ENCODE measurements at places on chromosomes 11 and 22.

GRCh38 chr11:32088117-32088941 lies 2.5 kb upstream of the RCN1 start:
- DNase-seq = peak; percentile 89

DNA sequence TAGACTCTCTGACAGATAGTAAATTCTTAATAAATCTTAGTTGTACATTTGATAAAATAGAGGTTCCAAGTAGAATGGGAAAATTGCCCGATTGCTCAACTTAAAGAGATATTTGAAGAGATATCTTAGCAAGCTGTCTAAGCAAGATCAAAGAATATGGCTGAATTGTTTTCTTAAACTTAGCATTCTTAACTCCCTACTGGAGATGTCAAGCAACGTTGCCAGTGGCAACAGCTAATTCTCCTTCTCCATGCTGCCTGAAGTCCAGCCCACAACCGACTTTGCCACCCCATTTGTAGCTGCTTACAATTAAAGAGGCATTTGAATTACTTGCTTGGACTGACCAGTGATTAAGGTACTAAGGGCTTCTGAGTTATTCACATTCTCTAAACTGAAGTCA lies 94.4 kb downstream of the FAM181B start:
- DNase-seq = no peak

- peak; percentile 89 for DNase-seq
Observed at GRCh38 chr11:35082321-35083180, 56.4 kb upstream of the CD44 start.

- DNase-seq = no peak
Observed at GRCh38 chr22:23230348-23231068, 50.2 kb downstream of the BCR start.

DNA sequence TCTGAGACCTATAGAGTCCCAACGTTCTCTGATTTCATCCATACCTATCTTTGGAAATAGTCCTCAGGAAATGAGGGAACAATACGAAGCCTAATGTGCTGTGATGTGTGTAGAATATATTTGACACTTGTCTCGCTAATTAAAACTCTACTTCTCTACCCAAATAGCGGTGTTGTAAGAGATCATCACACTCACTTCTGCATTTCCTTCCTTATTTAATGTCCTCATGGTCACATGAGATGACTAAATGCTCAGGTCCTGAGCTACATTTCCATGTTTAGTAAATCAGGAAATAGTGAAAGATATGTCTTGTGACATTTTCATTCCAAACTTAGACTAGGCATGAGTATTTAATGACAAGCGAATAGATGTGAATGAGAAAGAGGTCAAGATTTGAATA lies 112.3 kb downstream of the MAML2 start:
- no peak for DNase-seq

DNA sequence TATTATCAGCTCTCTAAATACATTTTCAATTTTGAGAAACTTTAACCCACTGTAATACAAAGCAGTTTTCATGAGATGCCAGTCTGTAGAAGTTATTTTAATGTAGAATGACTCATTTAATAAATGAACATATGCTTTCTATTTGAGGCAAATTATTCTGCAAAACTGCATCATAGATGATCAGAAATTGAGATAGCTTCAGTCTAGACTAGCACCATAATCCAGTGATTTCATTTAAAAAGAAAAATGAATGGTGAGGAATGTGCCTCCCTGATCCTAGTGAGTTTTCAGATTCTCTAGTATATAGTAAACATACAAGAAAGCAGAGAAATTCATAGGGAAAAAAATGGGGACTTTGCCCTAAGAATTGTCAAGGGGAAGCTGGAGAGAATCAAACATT lies 66.1 kb downstream of the OR5AK2 start:
- no peak for DNase-seq

DNA sequence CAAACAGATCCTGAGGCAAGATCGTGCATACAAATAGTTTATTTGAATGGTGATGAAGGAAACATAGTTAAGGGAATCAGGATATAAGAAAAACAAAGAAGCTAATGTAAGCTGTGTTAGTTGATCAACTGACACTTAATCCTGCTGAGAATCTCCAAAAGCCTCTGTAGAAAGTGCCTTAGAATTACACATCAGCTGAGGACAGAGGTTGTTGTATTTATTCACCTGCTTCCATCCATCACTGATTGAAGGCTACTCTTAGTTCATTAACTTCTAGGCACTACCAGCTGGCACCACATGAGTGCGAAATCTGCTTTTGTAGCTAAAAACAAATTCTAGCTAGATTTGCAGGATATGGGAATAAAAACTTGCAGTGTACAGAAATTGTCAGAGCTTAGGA lies 1082.0 kb upstream of the CNTN5 start:
- DNase-seq = no peak

DNA sequence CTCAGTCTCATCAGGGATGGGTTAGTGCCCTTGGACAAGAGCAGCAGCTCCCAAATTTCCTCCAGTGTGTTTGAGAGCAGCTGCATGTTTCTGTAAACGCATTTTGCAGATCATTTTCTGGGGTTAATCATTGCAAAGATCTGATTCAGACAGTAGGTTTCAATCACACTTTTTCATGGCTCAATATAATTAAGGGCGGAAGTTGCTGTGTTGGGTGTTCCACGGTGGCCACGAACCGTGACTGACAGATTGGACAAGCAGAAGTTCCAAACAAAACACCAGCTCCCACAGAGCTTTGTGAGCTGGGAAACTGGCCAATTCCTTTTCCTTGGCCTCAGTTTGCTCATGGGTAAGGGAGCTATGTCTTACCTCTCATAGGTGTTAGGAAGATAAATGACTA lies 8.4 kb upstream of the RASSF10 start:
- DNase-seq = no peak

GRCh38 chr11:120890609-120891320 lies 133.1 kb upstream of the TBCEL start:
- no peak for DNase-seq

- DNase-seq = no peak
Observed at GRCh38 chr11:45489281-45489905, 176.0 kb downstream of the CHST1 start.

GRCh38 chr11:88317536-88317935 lies 20.0 kb downstream of the CTSC start:
- no peak for DNase-seq

DNA sequence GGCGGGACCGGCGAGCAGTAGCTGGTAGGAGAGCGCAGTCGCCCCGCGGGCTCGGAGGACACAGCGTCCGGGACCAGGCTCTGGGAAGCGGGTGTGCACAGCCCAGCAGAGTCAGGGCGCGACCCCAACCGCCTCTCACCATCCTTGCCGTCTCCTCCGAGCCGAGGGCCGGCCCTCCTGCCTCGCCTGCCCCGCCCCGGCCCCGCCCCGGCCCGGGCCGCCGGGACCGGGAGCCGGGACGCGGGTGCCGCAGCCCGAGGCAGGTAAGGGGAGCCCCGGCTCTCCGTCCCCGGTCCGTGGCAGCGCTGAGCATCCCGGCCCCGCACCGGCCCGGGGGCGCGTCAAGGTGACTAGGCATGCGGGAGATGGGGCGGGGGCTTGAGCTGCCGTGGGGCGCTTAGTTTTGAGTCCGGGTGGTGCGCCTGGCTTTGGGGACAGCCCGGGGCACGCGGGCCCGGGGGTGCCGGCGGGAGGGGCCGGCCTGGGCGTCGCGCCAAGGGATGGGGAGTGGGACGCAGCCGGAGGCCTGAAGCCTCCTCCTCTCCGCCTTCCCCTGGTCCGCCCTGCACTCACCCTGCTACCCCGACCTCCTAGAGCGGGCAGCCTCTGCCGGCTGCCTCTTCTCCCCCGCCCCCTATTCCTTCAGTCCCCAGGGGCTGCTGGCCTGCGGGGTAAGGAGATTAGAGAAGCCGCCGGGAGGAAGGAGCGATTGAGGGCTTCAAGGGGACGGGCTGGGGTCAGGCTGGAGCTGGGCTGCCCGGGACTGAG lies at the start of gene ABCG4:
Gene ABCG4 (plus strand): TSS at position 35 of the 768 bp plus-strand sequence. CDS start 914 bp downstream, outside the sequence.
- no peak for DNase-seq

DNA sequence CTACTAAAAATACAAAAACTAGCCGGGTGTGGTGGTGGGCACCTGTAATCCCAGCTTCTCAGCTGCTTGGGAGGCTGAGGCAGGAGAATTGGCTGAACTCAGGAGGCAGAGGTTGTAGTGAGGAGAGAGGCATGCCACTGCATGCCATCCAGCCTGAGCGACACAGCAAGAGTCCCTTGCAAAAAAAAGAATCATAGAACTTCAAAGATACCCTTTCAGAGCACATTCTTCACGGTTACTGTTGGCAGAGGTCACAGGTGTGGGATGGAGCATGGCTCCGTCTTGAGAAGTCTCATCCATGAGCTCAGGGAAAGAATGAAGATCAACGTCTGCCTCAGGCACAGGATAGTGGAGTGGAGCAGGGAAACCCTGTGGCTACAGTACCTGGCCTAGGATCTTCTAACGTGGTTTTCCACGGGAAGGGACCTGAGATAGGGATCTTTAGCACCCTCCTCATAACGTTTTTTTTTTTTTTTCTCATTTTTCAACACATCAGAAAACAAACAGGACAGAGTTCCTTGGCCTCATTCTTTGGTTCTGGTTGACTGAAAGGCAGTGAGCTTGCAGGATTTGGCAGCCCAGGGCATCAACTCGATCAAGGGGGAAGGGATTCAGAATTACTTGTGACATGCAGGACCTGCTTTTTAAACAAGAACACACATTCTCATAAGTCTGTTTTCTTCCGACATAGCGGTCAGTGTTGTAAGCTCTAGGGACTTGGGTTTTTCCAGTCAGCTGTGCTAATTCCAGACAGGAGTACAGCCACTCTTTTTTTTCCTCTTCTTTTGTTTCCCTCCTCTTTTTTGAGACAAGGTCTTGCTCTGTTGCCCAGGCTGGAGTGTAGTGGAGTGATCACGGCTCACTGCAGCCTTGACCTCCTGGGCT lies 22.8 kb downstream of the F2 start:
- DNase-seq = no peak

DNA sequence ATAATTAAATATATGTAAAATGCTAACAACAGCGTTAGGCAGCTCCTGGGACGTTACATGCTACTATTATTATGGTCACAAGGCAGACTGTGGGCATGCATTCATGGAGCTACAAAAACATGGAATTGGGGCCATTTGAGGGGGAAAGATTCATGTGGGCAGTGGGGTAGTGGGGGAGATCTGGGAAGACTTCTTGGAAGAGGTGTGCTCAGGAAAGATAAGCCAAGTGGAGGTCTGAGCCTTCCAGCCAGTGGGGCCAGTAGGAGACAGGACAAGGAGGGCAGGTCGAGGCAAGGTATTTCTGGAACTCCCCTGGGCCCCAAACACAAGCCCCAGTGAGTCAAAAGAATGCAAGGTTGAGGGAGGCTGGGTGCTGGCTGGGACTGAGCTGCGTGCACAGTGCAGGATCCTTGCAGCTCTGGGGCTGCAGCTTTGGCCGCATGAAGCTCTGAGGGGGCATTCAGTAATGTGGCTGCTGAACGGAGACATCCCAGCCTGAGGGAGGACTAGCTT lies 35.4 kb downstream of the CYTH4 start:
- DNase-seq = no peak

- peak; percentile 92 for DNase-seq
Observed at GRCh38 chr11:66592457-66593302, at the start of the genes CCDC87 and CCS. CCDC87 (minus strand) TSS chr11:66593063; CDS start chr11:66593015, 48 bp downstream. CCS (plus strand) TSS chr11:66593185; CDS start chr11:66593262, 77 bp downstream.

- no peak for DNase-seq
Observed at GRCh38 chr11:45262900-45263299, 23.2 kb downstream of the SYT13 start.

DNA sequence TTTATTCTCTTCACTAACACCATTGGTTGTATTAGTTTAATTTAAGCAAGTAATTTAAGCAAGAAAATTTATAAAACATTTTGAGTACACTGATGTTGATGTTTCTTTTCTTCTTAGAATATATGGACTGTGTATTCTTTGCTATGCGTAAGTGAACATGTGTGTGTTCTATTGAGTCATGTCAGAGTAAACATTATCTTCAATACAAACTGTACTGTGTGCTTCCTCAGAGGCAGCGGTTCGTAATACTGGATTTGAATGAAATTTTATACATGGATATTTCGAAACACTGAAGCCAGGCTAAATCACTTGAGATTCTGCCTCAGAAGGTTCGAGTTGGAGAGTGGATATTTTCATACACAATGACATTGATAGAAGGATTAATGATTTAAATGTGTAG lies 452.6 kb downstream of the LUZP2 start:
- no peak for DNase-seq

DNA sequence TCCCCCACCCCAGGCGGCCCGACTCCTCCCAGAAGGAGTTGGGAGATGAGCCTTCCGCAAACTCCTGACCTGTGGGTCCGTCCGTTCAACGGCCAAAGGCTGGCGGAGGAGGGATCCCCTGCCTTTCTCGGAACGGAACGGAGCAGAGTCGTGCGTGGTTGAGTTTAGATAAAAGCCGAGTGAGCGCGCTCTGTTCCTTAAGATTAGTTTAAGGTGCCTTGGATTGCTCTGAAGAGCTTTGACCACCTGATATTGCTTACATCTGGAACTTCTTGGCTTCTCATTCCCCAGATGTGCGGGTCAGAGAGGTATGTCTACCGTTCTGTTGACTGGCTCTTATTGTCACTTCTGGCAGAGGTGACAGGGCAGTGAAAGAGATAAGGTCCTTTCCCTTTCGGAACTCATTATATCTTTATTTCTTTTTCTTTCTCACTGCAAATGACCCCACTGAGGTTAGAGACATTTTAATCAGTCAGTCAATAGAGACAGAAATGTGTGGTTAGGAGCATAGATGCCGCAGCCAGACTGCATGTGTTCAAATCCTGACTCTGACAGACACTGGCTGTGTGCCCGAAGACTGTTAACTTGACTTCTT lies at the start of gene TRIM6:
Gene TRIM6 (plus strand): TSS at position 31 of the 595 bp plus-strand sequence. CDS start 261 bp downstream, at position 292.
- DNase-seq = peak; percentile 50

DNA sequence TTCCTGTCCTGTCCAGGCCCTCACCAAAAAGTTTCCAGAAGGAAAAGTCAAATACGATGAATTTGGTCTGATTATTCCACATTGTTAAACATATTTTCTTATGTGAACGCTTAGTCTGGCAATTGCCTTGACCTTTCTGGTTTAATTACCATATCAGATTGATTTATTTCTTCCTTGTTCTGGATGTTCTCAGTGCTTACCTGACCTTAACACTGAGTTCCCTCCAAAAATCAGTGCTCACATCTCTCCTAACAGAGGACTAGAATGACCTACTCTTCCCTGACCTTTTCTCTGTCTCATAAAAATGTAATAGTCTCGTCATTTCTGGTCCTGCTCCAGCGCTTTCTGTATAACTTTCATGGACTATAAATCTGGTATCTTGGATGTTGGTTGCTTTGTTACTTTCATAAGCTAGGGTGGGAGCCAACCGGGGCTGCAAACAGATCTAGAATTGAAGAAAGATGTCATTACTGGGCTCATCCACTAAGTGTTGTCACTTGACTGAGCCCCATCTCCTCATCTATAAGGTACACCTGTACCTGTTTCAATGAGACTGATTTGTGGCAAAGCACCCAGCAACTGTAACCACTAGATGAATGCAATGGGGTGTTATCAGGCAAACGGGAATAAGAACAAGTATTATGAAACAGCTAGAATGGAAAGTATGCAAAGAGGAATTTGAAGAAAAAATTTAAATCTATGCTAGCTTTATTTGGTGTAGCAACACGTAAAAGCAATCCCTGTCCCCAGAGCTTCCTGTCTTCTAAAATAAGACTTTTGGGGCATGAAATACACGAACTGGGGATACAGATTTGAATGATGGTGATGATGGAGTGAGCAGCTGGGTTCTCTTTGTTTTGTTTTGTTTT lies 2.4 kb downstream of the FADS2 start:
- DNase-seq = peak; percentile 65

Measured in AG10803 (cell line).